ENCODE measurements at places on chromosomes 16 and 17.
A peak's percentile ranks its signal among the peaks of the same experiment; 100 is the strongest.

GRCh38 chr17:45282683-45283644 lies 21.1 kb upstream of the SPATA32 start:
- no peak for DNase-seq

GRCh38 chr17:45393411-45393810 lies 39.3 kb downstream of the ARHGAP27 start:
- DNase-seq = no peak

GRCh38 chr17:70886648-70887047 lies 717.3 kb downstream of the KCNJ2 start:
- no peak for DNase-seq

GRCh38 chr17:57140316-57140715 lies 55.3 kb downstream of the AKAP1 start:
- DNase-seq = no peak

DNA sequence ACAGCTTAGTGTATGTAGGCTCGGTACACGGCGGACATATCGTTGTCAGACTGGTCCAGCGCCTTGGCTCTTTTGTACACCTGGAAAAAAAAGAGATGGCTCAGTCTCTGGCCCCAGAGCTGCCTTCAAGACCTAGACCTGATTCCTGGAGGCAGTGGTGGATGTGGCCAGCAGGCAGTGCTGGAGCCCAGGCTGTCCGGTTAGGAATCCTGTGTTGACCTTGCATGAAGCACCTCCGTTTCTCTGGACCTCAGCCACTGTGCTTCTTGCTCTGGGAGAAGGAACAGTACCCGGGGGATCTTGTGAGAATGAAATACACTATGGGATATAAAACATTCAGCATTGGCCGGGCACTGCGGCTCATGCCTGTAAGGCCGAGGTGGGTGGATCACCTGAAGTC lies 2.8 kb upstream of the ROGDI start:
- DNase-seq = no peak

- DNase-seq = no peak
Measured at GRCh38 chr17:65743308-65743655, 181.8 kb upstream of the AXIN2 start.

DNA sequence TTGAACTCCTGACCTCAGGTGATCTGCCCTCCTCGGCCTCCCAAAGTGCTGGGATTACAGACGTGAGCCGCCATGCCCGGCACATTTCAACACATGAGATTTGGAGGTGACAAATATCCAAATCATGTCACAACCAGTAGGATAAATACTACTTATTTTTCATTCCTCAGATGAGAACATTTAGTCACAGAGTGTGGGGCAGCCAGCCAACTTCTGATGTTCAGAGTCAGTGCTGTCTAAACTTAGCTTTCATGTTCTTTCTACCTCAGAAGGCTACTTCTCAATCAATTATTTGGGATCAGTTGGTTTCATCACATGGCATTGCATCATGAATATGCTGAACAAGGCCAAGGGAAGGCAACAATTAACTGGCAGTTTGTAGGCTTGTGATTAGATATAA lies 134.5 kb downstream of the CDH13 start:
- no peak for DNase-seq

DNA sequence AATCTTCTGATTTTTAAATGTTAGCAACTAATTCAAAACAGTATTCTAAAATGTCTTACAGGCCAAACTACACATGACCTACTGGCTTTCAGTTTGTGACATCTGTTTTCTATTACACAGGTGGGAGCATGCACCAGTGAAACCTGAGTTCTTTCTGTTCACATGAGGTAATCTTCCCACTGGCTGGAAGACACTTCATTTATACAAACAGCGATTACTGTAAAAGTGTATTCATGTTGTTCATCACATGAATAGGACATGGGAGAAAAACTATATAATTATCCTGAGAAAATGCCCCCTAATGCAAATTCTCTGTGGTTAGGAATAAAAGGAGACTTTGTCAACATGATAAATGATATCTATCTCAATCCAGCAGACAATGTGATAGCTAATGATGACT lies 11.1 kb upstream of the PIK3R5 start:
- DNase-seq = no peak

DNA sequence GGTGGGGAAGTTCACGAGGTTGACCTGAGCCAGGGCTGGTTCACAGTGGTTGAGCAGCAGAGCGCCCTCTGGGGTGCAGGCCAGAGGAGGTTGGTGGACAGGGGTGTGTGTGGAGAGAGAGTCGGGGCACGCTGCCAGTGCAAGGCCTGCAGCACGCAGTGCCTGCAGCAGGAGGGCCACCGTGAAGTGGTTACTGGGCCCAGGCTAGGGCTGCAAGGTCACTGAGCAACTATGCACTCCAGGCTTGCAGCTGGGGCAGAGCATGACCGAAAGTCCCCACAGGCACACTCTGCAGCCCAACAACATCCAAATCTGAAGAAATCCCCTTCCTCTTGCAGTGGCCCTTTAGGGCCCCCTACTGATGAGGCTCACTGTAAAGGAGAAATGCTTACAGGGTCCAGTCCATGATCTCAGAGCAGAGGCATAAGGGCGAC lies 89.1 kb upstream of the NOL11 start:
- no peak for DNase-seq

GRCh38 chr17:48520631-48521079 lies 10.2 kb downstream of the HOXB1 start:
- no peak for DNase-seq

GRCh38 chr16:57609541-57610401 lies 18.7 kb upstream of the ADGRG1 start:
- peak; percentile 91 for DNase-seq

GRCh38 chr16:85068746-85069145 lies 41.2 kb downstream of the KIAA0513 start:
- no peak for DNase-seq

DNA sequence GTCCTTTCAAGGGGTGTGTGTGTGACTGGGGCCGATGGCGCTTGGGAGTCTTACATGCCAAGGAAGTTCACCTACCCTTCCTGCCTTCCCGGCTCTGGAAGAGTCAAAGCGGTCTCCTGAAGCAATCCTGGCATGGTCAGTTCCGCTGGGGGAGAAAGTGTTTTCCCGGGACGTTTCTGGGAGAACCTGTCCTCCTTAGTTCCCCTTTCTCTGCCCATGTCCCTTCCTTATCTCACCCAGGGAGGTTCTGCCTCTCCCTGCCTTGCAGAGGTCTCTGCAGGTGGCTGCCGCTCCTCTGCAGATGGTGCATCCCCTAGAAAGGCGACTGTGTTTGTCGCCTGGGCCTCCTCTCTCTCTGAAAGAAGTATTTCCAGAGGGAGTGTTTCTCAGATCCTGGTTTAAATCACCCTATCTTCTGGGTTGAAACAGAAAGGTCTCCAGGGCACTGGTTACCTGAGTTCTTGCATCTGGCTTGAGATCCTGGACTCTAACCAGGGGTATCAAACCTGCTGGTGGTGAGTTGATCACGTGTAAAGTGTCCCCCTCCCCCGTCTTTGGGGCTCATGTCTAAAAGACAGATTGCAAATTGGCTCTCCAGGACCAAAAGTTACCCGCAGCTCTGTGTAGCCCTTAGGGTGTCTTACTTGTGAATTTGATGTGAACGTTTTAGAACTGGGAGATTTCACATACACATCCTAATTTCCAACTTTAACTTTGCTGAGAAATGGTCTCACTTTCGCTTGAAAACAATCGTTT lies 1.9 kb downstream of the PRKCB start:
- DNase-seq = no peak

- no peak for DNase-seq
Measured at GRCh38 chr16:4298761-4299522, 16.9 kb upstream of the GLIS2 start.

DNA sequence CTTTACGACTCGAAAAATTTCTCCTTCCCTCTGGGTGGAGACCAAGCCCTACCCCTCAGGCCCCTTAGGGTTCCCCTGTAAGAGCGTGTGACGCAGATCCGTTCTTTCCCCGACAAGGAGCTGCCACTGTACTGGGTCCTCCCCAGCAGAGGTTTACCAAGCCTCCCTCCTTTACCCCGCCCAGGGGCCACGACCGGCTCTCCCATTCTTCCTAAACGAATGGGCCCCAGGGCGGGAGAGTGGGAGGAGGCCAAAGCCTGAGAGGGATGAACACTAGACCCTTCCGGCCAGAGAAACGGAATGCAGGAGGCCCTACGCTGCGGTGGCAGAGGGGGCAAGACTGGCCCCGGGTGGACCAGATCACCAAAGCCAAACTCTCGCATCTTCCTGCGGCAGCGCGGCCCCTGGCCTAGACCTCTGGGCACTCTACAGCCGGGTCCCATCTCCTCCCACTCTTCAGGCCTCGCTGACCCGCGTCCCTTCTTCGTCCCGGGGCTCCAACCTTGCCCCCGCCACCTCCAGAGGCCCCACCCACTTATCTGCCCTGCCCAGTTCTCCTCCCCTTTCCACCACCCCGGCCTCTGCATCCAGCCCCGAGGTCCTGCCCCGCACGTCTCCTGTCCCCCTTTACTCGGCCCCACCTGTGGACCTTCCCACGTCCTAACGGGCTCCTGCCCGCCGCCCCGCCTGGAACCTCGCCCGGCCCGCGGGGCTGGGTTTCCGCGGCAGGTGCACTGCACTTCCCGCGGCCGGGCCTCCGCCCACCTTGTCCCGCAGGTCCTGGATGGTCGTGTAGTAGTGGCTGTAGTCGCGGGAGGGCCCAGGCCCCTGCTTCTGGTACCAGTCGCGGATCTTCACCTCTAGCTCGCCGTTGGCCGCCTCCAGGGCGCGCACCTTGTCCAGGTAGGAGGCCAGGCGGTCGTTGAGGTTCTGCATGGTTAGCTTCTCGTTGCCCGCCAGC lies 765 bp downstream of the KRT19 start:
- DNase-seq = no peak

GRCh38 chr17:30309591-30309990 lies 17.8 kb upstream of the BLMH start:
- DNase-seq = no peak

DNA sequence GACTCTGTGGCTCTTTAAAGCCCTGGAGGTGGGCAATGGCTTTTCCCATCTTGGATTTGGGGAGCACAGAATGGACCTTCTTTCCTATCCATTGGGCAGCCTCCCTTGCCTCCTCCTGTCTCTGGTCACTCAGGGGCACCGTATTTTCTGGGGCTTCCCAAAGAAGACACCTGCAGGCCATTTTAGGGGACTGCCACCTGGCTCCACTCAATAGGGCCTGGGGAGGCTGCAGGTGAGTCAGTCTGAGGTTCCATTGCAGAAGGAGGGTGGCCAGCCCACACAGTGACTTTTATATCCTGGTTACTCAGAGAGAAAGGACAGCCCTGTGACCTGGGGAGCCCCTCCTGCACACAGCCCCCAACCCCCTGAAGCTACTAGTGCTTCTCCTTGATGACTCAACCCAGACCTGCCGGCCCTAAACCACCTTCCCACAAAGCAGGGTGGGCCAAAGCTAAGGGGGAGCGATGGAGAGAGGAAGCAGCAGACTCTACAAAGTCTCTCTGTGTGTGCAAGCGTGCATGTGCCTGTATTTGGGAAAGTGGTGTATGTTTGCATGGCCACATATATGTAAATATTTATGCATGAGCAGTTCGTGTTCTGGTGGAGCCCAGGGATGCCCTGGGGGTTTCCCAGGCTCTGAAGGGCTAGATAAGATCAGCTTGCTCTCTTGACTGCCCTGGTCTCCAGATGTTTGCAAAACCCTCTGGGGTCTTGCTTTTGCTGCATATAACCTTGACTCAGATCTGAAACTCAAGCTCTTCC lies 5.0 kb downstream of the CX3CL1 start:
- DNase-seq = peak; percentile 68

DNA sequence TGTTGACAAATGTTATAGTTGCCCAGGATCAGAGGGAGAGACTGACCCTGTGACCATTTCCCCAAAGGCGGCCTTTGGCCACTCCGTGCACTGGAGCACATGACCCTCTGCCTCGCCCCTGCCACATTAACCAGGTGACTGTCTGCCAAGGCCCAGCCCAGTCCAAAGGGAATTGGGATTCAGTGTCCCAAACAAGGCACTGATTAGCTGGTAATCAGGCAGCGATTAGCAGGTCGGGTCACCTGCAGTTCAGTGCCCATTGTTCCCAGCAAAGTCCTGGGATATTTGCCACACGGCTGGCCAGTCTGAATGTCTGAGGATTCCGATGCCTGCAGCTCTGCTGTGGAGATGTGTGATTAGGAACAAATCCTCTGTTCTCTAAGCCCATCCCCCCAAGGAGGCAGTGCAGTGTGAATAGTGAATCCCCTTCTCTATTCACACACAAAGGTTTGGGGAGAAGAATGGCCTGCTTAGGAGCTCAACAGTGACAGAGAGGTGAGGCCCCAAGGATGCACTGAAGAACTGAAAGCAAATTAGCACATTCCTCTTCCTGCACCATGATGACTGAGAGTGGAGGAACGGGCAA lies 123.1 kb upstream of the MAF start:
- DNase-seq = no peak

DNA sequence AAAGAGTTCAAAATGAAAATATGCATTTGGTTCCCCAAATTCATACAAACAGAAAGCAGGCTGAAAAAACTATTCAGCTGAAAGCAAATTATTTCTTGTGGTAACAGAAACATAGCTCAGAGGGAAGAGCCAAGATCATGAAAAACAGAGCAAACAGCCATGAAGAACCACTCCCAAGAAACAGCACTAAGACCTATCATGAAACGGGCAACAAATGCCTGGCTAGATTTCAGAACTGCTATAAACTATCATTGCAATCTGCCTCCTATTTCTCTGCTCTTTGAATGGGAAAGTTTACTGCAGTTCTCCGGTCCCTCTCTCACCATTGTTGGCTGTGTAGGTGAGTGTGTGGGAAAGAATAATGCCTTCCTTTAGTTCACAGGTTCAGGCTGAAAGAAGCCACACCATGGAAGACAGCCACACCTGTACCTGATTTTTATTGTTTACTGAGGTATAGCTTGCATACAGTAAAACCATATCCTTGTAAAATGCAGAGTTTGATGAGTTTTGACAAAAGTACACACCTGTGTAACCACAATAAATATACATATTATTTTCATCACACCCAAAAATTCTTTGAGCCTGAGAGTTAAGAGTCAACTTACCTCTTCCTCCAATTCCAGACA lies 48.2 kb downstream of the CEP112 start:
- no peak for DNase-seq

- no peak for DNase-seq
Measured at GRCh38 chr16:68629351-68629910, 15.7 kb upstream of the CDH3 start.

GRCh38 chr17:58741121-58741625 lies 14.5 kb upstream of the PPM1E start:
- DNase-seq = no peak

GRCh38 chr16:11405331-11406176 lies 60.3 kb downstream of the RMI2 start:
- peak; percentile 38 for DNase-seq

GRCh38 chr16:58498341-58499091 lies 1.4 kb upstream of the NDRG4 start:
- DNase-seq = no peak
